Lung (tissue), 17 donors: ENCODE measurements at places on chromosomes 7 and 10. TPM values are rescaled to one million over a fixed set of nuclear protein-coding genes. Genes with fewer than 3 reads are reported as not detected.

DNA sequence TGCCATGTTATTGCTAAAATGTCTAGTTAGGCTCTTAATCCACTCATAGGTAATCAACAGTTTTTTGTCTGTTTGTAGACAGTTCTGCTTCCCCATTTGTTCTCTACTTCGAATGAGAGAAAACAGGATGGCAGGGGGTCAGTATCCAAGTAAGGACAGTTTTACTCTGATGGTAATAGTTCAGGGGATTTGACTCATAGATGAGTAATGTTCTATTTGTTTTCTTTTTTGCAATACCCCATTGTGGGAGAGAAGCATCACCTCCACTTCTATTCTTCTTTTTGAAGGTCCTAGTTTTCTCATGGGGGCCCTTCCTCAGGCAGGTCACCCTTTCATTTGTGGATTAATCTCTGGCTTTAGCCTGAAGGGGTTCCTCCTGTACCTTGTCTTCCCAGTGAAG, 13.9 kb downstream of the PCLO start:
- DNase-seq = no peak

GRCh38 chr10:61944410-61945147, 43.1 kb downstream of the ARID5B start:
- DNase-seq = no peak

The PIP gene
- 37.1 TPM for total RNA-seq

The KNDC1 gene
- total RNA-seq = 7.5 TPM

DNA sequence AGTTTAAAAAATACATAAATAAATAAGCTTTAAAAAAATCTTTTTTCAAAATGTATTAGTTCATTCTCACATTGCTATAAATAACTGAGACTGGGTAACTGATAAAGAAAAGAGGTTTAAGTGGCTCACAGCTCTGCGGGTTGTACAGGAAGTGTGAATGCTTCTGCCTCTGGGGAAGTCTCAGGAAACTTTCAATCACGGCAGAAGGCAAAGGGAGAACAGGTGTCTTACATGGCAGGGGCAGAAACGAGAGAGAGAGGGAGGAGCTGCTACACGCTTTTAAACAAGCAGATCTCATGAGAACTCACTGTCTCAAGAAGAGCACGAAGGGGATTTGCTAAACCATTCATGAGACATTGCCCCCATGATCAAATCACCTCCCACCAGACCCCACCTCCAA, 114.6 kb downstream of the DNAJC1 start:
- DNase-seq = no peak

- DNase-seq = no peak
These were observed 315.0 kb downstream of the IPMK start for GRCh38 chr10:57952741-57953140.

The ARHGEF5 gene
- 21.7 TPM for total RNA-seq

DNA sequence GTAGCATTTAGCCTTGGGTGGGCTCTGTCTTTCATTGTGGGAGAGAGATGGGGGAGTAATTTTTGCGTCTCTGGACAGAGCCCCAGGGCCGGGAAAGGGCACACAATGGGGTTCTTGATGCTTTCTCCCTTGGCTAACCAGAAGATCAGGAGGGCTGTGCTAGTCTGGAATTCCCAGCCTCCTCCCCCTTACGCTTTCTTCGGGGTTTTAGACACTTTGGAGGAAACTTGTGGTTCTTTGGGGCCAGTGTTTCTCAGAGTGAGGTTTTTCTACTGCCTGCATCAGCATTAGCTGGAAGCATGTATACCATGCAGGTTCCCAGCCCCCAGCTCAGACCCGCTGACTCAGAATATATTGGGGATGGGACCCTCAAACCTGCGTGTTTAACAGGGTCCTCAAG, 7.0 kb downstream of the NEURL1 start:
- no peak for DNase-seq

DNA sequence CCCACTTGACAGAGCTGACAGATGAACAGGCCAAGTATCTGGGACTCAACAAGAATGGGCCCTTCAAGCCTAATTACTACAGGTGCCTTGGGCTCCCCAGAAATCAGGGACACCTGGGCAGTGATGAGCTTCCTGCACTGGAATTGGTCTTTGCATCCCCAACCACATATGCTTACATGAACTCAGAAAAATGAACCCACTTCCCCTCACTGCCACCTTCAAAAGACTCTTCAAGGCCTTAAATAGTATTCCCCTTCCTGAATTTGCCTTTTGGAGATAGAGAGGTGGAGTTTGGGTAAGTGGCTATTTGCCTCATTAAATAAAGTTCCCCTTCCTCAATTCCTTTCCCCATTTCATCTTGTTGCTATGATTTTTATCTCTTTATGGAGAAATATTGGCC, 7.8 kb upstream of the STRIP2 start:
- DNase-seq = no peak

GRCh38 chr10:37588299-37588698, 269.1 kb downstream of the ZNF248 start:
- no peak for DNase-seq

DNA sequence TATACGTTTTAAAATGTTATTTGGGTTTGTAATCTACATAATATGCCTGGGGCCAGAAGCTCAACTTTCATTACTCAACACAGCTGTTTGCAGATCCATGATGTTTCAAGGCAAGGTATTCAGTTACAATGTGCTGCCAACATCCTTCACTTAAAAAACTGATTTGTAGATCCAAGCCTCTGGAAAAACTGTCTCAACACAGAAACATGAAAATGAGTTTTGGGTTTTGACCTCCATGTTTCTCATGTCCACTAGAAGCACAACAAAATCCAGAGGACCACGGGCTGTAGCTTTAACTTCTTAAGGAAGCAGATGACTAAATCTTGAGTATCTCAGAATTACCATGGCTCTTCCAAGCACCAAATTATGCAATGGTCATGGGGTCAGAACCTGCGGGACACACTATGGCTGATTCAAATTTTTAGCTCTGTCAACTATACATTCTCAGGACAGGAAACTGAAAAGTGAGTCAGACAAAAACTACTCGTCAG, 247.1 kb upstream of the GRB10 start:
- no peak for DNase-seq

- DNase-seq = peak; percentile 66
These were observed 145.4 kb downstream of the LRRC4 start for GRCh38 chr7:127885843-127886242.

The ATRNL1 gene
- total RNA-seq = 11.1 TPM

DNA sequence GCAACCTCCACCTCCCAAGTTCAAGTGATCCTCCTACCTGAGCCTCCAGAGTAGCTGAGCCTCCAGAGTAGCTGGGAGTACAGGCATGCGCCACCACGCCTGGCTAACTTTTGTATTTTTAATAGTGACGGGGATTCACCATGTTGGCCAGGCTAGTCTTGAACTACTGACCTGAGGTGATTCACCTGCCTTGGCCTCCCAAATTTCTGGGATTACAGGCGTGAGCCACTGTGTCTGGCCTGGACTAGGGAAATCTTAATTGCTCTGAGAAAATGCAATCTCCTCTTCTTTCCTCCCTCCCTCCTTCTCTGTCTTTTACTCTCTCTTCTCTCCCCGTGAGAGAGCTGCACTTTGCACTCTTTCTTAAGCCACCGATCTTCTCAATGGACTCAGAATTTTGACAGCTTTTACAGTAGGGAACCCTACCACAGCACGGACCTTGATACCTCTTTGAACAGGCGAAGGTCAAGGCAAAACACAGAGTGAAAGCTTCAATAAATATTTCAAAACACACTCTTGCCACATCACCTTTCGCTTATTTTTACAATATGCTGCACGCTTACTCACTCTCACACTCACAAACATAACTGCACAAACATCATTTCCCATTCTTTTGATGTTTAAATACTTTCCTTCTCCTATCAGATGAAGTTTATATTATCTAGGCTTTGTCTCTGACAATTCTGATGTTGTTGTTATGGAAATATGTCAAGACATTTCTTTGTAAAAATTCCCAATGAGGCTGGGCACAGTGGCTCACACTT, 173.4 kb upstream of the NRP1 start:
- DNase-seq = no peak

- no peak for DNase-seq
These were observed 1.9 kb upstream of the HSPA12A start for GRCh38 chr10:116744163-116744753.

- no peak for DNase-seq
These were observed 302.4 kb downstream of the PTEN start for GRCh38 chr10:88165849-88166271.

DNA sequence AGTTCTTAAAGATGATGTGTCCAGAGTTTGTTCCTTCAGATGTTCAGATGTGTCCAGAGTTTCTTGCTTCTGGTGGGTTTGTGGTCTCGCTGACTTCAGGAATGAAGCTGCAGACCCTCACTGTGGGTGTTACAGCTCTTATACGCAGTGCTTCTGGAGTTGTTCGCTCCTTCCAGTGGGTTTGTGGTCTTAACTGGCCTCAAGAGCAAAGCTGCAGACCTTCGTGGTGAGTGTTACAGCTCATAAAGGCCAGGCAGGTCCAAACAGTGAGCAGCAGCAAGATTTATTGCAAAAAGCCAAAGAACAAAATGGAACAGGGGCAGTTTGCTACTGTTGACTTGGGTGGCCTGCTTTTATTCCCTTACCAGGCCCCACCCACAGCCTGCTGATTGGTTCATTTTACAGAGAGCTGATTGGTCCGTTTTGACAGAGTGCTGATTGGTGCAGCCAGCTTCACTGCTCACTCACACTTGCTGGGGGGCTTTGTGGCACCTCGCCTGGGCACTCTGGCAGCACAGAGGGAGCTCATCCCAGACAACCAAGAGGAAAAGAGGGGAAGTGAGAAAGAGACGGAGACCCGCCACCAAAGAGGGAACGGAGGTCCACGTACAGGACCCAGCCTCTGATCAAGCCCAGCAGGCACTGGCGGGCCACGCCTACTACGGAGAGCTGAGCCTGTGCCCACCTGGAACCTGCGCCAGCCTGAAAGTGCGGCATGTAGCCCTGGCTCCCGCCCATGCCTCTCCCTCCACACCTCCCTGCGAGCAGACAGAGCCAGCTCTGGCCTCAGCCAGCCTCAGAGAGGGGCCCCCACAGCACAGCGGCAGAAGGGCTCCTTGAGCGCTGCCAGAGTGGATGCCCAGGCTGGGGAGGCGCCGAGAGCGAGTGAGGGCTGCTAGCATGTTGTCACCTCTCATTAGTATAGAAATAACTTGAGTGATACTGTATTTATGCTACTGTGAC, 55.8 kb upstream of the SEMA3C start:
- DNase-seq = no peak

DNA sequence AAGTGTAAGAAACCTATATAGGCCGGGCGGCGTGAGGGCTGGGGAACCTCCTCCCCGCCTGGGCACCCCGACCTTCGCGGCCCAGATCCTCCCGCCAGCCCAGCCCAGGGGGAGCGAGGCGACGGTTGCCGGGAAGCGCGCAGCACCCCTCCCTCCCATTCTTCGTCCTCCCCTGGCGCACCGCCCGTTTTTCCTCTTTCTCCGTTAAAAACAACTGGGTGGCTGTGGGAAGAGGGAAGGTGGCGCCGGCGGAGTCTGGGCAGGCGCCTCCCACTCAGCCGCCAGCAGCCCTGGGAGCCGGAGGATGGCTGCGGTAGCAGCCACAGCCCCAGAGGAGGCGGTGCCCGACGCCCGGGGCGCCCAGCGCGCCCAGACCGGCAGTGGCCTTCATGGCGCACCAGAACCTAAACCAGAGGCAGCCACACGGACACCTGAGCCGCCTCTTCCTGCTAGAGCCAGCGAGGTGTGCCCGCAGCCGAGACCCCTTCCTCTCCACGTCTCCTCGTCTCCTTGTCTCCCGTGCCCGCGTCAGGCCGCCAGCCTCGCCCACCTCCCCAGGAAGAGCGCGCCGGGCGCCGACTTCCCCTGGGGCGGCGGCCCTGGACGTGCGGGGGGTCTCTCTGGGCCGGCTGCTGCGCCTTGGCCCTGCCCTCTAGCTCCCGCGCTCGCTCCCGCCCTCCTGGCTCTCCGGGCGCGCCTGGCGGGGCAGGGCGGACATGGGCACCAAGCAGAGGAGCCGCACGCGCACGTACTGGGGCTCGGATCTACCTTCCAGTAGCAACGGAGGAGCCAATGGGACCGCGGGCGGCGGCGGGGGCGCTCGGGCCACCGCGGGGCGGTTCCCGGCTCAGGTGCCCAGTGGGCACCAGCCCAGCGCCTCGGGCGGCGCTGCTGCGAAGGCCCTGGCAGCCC, 32.8 kb upstream of the SFTPD start:
- DNase-seq = peak; percentile 52

DNA sequence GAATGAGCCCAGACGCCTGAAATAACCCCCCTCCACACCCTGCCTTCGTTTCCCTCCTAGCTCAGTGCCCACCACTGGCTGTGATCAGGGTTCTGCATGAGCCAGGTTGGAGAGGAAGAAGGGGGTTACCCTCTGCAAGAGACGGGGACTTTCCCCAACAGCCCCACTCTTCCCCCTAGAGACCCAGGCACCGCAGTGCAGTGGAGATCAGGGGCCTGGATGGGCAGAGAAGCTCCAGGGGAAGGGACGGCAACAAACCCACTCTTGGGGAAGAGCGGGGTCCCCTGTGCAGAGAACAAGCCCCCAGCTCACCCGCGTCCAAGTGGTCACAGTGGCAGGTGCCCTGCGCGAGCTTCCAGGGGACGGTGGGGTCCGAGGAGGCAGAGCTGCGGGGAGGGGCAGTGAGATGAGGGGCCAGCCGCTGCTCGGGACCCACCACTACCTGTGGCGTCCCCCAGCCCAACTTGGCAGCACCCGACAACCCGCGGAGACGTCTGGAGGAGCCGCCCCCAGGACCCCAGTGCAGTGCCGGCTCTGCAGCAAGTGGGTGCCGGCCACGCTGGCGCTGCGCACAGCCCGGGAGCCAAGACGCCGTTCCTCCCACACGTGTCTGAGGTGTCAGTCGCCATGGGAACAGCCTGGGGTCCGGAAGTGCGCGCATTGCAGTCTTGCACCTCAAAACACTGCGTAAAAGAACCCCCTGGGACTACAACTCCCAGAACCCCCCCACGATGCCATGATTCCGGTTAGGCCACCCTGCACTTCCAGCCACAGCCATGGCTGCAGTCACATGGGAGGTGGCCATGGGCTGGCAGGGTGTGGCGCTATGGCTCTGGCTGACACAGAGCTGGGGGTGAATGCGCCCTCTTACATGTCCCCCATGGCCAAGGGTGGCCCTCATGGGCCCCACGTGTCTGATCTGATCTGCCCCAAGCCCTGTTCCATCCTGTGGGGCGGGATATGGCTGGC, 45.8 kb upstream of the WIPI2 start:
- peak; percentile 14 for DNase-seq

GRCh38 chr7:152847386-152847908, 87.9 kb downstream of the ACTR3B start:
- no peak for DNase-seq

DNA sequence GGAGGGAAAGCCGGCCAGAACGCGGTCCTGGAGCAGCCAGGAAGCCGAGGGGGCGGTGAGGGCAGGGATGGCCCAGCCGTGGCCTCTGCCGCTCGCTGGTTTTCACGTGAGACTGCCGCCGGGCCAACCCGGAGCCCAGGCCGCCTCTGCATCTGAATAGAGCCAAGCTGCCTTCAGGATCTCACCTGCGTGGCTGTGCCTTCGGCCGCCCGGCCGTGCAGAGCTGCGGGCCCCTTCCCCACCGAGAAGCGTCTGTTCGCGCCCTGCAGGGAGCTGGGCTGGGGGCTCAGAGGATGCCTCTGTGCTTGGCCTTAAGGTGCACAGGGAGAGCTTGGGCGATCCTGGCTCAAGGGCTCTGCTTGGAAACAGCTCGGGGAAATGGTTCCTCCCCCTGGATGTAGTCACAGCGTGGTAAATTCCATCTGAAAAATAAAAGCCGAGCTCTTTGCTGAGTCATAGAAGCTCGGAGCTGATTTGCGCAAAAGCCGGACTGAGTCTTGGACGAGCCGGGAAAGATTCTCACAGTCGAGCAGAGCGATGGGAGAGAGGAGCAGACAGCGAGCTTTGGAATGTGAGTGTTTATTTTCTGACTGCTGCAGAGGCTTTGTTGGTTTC, at the start of gene JAKMIP3:
TSS of gene JAKMIP3 (plus strand) at position 456 of the 615 bp plus-strand sequence. CDS start 38,863 bp downstream, outside the sequence.
- DNase-seq = peak; percentile 72
